ENCODE measurements at places on chromosomes 2 and 18.

DNA sequence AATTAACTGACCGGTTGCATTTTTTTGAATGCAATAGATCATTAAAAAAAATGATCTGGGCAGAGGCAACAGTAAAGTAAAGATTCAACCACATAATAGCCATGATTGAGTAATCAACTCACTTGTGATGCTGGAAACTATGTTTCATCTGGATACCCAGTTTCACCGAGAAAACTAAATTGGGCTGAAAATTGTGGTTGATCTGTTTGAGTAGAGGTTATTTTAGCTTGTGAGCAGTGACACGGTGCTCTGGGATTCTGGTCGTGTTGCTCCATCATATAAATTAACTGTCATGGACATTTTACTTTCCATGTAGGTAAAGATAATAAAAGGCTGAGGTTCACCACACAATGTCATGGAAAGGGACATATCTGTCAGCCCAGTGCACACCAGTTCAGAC lies 58.7 kb downstream of the CD226 start:
- DNase-seq: no peak

- DNase-seq: no peak
These were observed 1.1 kb downstream of the TRABD2A start for GRCh38 chr2:84879584-84880394.

GRCh38 chr2:213034585-213034984 lies 116.8 kb downstream of the IKZF2 start:
- DNase-seq: no peak

- peak; percentile 42 for DNase-seq
These were observed 1391.3 kb downstream of the DSC3 start for GRCh38 chr18:29651122-29651680.

- no peak for DNase-seq
These were observed 52.5 kb downstream of the FECH start for GRCh38 chr18:57533868-57534510.

- DNase-seq: no peak
These were observed 848.8 kb downstream of the MBD2 start for GRCh38 chr18:53375621-53376020.

DNA sequence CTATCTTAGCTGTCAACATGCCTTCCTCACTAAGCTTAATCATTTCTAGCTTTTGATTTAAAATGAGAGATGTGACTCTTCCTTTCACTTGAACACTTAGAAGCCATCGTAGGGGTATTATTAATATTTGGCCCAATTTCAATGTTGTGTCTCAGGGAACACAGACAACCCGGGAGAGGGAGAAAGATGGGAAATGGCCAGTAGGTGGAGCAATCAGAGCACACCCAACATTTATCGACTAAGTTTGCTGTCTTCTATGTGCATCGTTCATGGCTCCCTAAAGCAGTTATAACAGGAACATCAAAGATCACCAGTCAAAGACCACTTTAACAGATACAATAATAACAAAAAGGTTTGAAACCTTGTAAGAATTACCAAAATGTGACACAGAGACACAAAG lies 110.2 kb downstream of the OLA1 start:
- peak; percentile 41 for DNase-seq

GRCh38 chr18:36379435-36379984 lies 82.0 kb downstream of the FHOD3 start:
- DNase-seq: no peak

DNA sequence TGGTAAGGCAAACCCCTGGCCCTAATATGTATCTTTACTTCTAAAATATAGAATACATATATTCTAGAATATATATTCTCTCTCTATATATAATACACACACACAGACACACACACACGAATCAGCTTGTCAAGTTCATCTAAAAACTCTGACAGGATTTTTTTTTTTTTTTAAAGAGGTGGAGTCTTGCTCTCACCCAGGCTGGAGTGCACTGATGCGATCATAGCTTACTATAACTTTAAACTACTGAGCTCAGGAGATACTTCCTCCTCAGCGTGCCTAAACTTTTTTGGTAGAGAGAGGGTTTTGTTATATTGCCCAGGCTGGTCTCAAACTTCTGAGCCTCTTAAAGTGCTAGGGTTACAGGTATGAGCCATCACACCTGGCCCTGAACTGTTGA lies 45.2 kb downstream of the DOK1 start:
- DNase-seq: no peak

GRCh38 chr18:69659142-69659651 lies 258.5 kb downstream of the DOK6 start:
- DNase-seq: no peak

DNA sequence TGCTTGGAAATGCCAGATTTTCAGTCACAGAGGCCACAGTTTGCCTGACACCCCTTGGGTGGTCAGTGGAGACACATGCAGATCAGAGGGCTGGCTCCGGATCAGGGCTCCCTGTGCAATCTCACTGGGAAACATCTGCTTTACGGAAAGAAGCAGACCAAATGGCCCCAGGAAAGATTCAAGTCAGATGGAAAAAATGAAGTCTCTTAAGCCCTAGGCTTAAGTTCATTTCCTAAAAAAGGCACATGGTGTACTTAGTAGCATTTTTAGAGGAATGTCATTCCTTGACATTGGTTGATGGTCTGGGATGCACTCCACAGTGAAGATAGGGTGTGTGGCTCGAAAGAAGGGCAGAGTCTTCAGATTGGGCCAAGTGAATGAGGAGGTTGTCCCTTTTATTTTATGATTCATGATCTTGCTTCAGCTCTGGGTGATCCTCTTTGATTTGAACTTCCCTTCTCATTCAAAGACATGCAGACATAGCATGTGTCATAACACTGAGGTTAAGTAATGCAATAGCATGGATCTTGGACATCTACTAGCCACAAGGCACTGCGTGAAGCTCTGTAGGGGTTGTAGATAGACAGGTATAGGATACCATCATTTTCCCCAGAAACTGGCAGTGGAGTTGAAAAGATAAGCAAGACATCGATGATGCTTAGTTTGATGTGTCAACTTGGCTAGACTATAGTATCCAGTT lies 56.5 kb downstream of the KCNE4 start:
- DNase-seq: no peak

DNA sequence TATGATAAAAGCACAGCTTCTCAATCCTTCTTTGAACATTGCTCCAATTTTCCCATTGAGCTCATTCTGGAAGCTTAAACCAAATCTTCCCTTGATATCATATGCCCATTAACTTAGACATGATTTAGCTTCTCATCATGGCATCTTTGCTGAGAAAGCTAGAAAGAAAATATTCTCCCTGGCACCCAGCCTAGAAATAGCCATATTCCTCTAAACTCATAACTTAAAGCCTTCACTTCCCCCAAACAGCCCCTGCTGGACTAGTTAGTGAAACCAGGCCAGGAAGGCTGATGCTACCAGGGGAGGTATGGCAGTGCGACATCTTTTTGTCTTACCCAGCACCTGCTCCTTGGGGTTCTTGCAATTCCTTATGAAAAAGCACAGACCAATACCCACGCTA lies 4.3 kb downstream of the AAK1 start:
- DNase-seq: no peak

- no peak for DNase-seq
These were observed 74.6 kb downstream of the ASB1 start for GRCh38 chr2:238501311-238501710.

DNA sequence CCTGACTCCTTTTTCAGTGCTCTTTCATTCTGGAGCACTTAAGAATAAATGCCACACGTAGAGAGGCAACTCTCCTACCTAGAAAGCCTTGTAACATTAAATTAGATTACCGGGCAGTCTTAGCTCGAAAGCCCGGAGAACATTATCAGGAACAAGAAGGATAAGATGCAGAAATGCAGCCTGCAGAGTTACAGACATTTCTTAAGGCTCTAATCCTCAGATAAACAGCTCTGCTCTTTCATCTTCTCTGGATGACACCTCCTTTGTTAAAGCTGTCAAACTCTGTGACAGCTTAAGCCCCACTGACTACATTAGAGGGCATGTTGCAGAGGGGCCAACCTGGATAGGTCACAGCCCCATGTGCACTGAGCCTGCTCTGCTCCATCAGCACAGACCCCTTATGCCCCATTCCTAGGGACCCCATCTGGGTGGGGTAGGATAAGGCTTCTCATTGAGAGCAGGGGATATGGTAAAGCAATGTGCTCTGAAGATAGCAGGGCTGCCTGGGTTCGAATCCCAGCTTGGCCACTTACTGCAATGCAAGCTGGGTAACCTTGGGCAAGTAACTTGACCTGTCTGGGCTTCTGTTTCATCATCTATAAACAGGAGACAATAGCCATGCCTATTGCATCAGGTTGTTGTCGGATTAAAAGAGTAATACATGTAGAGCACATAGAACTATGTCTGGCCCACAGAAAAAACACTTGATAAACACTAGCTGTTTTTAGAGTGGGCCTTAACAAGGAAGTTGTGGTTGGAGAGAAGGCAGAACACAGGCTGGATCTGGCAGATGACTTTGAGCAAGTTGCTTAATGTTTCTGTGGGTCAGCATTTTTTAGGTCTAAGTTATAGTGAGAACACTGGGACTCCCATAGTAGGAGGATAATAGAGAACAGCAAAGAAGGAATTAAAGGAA lies 111.4 kb downstream of the THNSL2 start:
- DNase-seq: no peak

DNA sequence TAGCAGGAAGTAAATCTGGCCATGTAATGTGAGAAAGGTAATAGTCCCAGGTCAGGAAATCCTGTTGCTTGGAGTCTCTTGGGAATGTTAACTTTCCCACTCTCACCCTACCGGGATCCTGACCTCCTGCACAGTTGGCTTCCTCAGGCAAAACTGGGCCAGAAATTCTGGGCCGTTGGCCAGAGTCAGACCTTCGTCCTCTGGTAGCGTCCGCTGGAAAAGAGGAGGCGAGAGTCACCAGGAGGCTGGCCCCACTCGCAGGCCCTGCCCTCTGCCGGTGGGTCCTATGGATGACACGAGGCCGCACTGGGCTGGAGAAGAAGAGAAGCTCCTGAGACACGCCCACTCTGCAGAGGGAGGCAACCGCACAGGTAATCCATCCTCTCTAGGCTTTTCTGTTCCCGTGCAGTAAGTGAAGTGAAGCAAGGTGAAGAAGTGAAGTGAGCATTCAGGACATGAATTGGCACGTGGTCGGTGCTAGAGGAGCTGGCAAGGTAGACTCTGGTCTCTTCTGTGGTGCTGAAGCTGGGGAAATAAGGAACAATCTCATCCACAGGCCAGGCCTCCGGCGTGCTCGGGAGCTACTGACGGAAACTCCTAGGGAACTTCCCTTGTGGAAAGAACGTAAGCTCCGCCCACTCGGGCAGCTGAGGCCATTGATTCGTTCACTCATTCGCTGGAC lies 182.7 kb upstream of the GLI2 start:
- DNase-seq: peak; percentile 92

DNA sequence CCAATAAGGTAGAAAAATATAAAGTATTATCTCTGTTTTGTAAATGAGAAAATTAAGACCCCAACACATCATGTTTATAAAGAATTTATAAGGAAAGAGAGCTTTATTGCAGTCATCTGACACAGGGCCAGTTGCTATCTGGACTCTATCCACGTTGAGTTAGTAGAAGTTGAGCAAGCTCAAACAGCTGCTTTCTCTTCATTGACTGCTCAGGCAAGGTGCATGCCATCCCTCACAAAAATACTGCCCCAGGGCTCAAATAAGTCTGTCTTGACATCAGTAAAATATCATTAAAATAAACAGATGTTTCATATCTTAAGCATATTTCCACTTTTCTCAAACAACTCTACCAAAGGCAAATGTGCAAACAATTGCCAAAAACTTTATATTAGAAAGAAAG lies 14.8 kb downstream of the COL5A2 start:
- DNase-seq: peak; percentile 72

GRCh38 chr18:70448588-70448987 lies 159.7 kb downstream of the SOCS6 start:
- no peak for DNase-seq

GRCh38 chr2:233034091-233034882 lies 1.8 kb downstream of the NEU2 start:
- DNase-seq: no peak

All from NCI-H226 (cell line).